Effector memory CD4-positive, alpha-beta T cell (primary cell): ENCODE measurements at places on chromosomes 3 and 15.
A peak's percentile ranks its signal among the peaks of the same experiment; 100 is the strongest.

- DNase-seq: no peak
Observed at GRCh38 chr3:189703865-189704264, 72.7 kb downstream of the TP63 start.

GRCh38 chr3:107674371-107674770 lies 151.6 kb downstream of the BBX start:
- no peak for DNase-seq

GRCh38 chr15:25990220-25990619 lies 127.1 kb upstream of the ATP10A start:
- no peak for DNase-seq

GRCh38 chr3:86960550-86960949 lies 30.4 kb downstream of the VGLL3 start:
- DNase-seq: no peak

- no peak for DNase-seq
Observed at GRCh38 chr15:83306561-83306960, 22.1 kb upstream of the BNC1 start.

GRCh38 chr3:10519236-10519635 lies 13.8 kb upstream of the ATP2B2 start:
- no peak for DNase-seq

GRCh38 chr15:63156755-63157117 lies 541 bp downstream of the RPS27L start:
- peak; percentile 5 for DNase-seq

DNA sequence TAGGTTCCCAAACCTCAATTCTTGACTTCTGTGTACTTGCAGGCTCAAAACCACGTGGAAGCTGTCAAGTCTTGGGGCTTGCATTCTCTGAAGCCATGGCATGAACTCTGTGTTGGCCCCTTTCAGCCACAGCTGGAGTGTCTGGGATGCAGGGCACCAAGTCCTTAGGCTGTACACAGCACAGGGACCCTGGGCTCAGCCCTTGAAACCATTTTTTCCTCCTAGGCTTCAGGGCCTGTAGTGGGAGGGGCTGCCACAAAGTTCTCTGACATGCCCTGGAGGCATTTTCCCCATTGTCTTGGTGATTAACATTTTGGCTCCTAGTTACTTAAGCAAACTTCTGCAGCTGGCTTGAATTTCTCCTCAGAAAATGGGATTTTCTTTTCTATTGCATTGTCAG lies 135.4 kb downstream of the ATG7 start:
- no peak for DNase-seq

- no peak for DNase-seq
Observed at GRCh38 chr15:27454281-27455075, 483.5 kb downstream of the GABRG3 start.

- DNase-seq: no peak
Observed at GRCh38 chr3:178960181-178960580, 111.4 kb downstream of the ZMAT3 start.

- DNase-seq: no peak
Observed at GRCh38 chr3:58157700-58158099, 53.1 kb downstream of the DNASE1L3 start.

DNA sequence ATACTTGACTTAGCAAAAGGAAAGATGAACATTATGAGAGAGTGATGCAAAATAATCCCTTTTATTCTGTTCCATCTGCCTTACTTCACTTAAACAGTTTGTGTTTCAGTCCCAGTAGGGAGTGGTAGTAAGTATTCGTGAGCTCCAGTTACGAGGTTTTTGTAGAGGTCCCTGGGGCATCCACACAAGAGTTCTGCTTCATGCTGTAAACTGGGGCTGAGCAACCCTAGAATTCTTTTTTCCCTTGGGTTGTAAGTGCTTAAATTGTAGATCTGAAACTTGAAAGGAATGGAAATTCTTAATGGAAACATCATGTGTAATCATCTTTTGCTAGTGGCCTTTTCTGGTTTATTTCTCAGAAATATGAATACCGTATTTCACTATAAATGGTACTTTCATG lies 79.5 kb downstream of the SEMA6D start:
- DNase-seq: no peak

- DNase-seq: no peak
Observed at GRCh38 chr3:47645551-47645950, 66.9 kb upstream of the CSPG5 start.

GRCh38 chr15:71281256-71281655 lies 166.0 kb downstream of the THSD4 start:
- no peak for DNase-seq

DNA sequence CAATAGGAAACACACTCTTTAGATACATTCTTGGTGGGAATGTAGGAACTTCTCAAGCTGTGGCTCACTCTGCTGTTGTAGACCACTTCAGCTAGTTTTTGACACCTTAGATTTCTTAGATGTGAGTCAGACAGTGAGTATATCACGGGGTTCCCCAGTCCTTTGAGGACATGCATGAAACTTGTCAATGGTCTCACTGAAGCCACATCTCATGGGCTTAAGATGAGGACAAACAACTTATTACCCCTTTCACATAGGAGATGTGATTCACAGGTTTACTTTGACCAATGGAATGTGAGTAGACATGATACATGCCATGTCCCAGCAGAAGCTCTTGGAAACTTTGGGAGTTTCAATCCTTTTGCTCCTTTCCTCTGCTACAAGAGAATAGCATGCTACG lies 325.5 kb downstream of the CHST2 start:
- DNase-seq: no peak

- DNase-seq: no peak
Observed at GRCh38 chr3:186280737-186281136, 81.3 kb downstream of the DGKG start.

DNA sequence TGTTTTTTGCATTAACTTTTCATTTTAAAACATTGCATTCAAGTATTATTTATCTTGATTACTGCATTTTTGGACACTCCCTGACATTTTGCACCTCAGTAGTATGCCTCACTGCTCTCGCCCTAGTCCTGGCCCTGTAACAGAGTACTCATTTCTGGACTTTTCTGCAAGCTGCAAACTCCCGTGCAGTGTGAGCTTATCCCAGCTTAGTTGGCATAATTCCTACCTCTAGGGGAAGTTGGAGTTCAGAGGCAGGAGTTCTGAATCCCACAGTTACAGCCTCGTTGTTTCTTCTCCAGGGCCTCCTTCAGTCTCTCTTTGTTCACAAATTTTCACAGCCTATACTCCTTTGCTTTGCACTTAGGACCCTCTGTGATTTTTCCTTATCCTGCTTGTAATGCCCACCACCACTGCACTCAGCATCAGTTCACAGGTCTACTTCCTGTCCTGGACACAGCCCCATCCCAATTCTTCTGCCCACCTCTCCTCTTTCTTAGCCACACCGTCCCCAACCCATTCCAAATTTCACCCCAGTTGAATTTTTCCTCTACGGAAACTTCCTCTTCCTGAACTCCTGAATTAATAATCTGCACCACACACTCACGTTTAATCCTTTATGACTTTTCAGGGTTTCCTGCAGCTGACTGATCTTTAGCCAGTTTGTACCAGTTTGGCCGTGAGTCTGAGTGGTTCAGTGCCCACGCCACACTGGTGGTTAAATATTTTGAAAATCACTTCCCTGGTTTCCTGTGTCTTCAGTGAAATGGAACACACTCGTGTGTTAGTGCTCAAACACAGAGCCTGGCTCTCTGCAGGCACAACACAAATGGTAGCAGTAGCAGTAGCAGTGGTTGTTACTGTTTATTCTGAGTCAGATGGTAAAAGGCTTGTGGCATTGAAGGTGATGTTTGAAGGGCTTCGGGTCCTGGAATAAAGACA lies 6.3 kb upstream of the CTSH start:
- no peak for DNase-seq

DNA sequence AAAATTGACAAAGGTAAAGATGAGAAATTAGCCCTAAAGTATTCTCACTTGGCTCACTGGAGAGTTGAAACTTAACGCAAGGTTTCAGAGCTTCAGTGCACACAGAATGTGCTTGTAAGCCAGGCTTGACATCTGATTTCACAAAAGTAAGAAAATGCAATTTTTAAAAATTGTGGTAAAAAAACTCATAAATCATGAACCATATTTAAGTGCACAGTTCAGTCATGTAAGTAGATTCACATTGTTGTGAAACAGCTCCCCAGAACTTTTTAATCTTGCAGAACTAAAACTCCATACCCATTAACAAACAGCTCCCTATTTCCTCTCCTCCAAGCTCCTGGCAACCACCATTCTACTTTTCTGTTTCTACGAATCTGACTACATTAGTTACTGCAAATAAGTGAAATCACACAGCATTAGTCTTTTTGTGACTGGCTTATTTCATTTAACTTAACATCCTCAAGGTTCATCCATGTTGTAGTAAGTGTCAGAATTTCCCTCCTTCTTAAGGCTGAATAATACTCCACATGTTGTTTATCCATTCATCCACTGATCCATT lies 14.5 kb downstream of the RTP3 start:
- DNase-seq: no peak

GRCh38 chr15:98981851-98982722 lies 25.5 kb downstream of the PGPEP1L start:
- DNase-seq: no peak

DNA sequence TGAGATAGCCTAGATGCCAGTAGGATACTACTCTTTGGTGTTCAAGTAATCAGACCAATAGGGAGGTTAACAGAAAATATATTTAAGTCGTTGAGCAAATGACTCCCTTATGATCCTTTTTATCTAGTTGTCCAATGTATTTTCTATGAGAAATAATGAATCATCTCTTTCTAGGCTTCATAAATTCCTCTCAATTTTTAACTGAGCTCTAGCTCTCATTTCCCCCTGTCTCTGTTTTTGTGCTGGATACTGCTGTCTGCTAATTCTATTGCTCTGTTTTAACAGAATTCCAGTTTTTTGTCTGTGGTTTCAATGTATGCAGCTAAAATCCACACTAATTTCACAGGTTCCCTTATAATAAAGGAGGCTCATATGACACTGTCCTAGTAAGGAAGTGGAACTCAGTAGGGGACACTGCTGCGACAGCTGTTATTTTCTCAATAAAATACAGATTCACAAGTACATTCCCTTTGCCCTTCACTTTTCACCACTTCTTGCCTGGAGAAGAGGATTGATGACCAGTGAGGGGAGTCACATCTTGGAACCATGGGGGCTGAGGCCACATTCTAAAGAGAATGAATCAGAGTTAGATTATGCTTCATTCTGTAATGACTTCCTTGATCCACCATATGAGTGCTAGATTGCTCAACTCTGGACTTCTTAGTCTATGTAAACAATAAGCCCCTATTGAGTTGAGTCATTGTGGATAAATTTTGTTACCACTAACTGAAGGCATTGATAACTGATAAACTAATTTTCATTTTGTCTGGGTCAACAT lies 558.7 kb upstream of the KCNMB2 start:
- DNase-seq: no peak
